ENCODE measurements at places on chromosomes 11 and 22. TPM values are rescaled to one million over a fixed set of nuclear protein-coding genes. Genes with fewer than 3 reads are reported as not detected.

The IGLL1 gene
- total RNA-seq: not detected

The SHANK3 gene
- 30.3 TPM for total RNA-seq

The KREMEN1 gene
- total RNA-seq: 23.6 TPM

The TRPM5 gene
- 4.9 TPM for total RNA-seq

The SPTY2D1 gene
- 16.4 TPM for total RNA-seq

The MYO7A gene
- 6.0 TPM for total RNA-seq

DNA sequence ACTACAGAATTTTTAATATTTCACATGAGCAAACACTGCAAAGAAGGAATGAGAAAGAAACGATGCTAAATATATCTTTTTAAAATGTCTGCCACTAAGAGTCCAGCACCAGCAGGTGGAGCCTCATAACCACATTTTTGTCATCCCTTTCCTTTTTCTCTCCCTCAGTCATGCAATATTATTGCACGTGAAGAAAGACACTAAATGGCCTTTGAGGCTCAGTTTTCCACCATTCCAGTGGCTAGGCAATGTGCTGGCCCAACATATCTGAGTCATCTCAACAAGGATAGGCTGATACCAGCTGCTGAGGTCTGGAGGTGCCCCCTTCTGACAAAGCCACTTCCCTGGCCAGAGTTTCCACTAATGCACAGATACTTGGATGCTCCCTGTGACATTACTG lies 1.8 kb downstream of the ALKBH8 start:
- peak; percentile 16 for DNase-seq

- no peak for DNase-seq
These were observed 12.5 kb downstream of the SCGB1A1 start for GRCh38 chr11:62431171-62431901.

DNA sequence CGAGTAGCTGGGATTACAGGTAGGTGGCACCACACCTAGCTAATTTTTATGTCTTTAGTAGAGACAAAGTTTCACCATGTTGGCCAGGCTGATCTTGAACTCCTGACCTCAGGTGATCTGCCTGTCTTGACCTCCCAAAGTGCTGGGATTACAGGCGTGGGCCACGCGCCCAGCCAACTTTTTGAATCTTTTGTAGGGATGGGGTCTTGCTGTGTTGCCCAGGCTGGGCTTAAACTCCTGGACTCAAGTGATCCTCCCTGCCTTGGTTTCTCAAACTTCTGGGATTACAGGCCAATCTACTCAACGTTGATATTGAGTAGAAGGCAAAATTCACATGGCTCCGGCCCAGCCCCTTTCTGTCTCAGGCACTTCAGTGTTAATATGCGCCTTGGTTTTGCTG lies 93.9 kb downstream of the MED15 start:
- DNase-seq: no peak

DNA sequence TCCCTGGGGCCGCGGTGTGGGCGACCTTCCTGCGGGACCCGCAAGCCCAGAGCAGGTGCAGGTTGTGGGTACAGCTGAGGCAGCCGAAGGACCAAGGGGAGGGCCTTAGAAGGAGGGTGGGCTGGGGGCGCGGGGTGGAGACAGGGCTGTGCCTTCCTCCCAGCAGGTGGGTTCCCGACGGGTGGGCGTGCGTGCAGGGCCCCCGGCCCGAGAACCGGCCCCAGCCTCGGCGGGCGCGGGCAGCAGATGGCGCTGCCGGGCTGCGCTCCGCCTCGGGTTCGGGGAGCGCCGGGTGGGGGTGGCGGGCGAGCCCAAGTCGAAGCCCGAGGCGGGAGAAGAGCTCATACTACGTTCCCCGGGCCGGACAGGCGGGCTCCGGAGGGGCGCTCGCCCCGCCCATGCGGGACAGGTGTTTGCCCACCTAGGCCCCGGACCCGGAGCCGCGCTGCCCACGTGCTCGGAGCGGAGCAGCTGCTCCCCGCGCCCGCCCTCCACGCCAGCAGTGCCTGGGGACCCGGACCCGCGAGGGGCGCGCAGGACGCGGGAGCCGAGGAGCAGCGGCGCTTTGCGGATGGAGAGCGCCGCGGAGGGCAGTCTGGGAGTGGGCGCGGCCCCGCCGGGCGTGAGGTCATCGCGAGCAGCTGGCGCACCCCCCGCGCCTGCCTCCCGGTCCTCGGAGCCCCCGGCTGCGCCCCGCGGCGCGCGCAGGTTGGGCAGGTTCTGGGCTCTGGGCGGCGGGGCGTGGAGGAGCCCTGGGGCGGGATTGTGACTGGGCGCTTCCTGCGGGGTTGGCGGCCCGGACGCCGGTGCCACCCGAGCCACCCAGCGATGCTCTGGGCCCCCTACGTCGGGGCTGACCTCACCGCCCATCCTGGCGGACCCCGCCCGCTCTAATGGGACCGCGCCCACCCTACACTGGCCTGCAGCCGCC lies 25.3 kb downstream of the DUSP8 start:
- peak; percentile 64 for DNase-seq

- no peak for DNase-seq
These were observed 194.1 kb upstream of the CCDC90B start for GRCh38 chr11:83480251-83480650.

GRCh38 chr22:21015466-21016006 lies 571 bp downstream of the P2RX6 start:
- DNase-seq: no peak

- no peak for DNase-seq
These were observed 110.2 kb downstream of the UVRAG start for GRCh38 chr11:75924966-75925784.

GRCh38 chr11:61141601-61142028 lies 19.6 kb downstream of the VPS37C start:
- DNase-seq: peak; percentile 93

- DNase-seq: no peak
These were observed 67.5 kb downstream of the C11orf58 start for GRCh38 chr11:16805938-16806337.

DNA sequence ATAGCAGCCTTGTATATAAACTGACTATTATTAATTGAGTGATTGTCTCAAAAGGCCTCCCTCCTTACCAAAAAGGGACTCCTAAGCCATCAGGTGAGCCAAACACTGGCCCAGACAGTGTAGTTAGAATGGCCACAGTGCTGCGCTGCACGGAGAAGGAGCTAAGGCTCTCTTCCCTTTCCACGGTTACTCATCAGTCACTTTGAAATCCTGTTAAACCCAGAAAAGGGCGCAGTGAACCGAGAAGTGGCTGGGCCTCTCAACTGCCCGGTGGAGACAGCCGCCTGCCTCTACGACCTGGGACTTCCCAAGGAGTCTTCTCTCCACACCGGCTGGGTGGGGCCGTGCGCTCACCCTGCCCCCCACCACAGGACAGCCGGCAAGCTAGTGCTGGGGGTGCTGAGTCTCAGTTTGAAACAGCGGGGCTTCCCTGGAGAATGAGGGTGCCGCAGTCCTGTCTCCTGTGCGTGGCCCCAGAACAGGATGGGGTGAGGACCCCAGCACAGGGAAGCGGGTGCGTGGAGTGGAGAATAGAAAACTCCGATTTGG lies 1.3 kb downstream of the MYH9 start:
- peak; percentile 69 for DNase-seq

DNA sequence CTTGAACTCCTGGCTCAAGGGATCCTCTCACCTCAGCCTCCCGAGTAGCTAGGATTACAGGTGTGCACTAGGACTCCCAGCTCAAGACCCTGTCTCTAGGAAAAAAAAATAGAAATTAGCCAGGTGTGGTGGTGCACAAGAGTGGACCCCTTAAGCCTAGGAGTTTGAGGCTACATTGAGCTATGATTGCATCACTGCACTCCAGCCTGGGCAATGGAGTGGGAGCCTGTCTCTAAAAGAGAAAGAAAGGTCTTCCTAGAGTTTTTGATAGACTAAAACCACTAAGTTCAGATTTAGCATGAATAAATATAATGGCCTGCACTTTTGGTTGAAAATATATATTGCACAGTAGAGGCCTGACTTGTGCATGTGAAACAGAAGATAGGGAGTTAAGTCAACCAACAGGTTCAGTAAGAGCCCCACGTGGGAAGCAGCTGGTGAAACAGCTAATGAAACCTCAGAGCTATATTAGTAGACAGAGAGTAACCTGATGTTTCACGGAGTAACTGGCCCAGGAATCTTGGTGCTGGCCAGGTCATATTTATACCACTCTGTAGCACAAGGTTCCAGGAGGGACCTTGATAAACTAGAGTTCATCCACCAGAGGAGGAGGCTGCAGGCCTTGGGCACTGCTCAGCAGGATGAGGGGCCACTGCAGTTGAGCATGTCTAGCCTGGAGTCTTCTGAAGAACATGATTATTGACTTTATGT lies 4.6 kb upstream of the MICAL3 start:
- peak; percentile 35 for DNase-seq

GRCh38 chr11:27022659-27023251 lies 17.9 kb upstream of the BBOX1 start:
- DNase-seq: no peak

- DNase-seq: no peak
These were observed 26.8 kb downstream of the CTR9 start for GRCh38 chr11:10777806-10778205.

- DNase-seq: no peak
These were observed 23.0 kb downstream of the RNF121 start for GRCh38 chr11:71951741-71952310.

DNA sequence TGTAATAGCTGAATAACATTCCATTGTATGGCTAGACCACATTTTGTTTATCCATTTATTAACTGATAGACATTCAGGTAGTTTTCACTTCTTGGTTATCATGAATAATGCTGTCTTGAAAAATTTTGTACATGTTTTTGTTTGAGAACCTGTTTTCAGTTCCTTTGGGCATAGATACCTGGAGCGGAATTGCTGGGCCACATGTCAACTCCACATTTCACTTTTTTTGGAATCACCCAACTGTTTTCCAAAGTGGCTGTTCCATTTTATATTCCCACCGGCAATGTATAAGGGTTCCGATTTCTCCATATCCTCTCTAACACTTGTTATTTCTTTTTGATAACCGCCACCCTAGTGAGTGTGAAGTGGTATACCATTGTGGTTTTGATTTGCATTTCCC lies 184.3 kb downstream of the LARGE1 start:
- no peak for DNase-seq

DNA sequence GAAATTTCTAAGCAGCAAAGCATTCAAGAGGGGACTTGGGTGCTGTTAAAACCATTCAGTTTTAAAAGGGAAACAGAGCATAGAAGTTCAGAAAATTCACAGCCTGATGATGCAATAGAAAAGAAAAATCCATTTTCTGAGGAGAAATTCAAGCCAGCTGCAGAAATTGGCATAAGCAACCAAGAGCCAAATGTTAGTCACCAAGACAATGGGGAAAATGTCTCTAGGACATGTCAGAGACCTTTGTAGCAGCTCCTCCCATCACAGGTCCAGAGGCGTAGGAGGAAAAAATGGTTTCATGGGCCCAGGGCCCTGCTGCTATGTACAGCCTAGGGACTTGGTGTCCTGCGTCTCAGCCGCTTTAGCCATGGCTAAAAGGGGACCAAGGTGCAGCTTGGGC lies 5.5 kb upstream of the IRAG1 start:
- DNase-seq: no peak

- no peak for DNase-seq
These were observed 1052.9 kb downstream of the NTM start for GRCh38 chr11:132423266-132423665.

GRCh38 chr11:45481026-45481425 lies 184.4 kb downstream of the CHST1 start:
- no peak for DNase-seq

- no peak for DNase-seq
These were observed 6.8 kb upstream of the OR2AT4 start for GRCh38 chr11:75103380-75104026.

DNA sequence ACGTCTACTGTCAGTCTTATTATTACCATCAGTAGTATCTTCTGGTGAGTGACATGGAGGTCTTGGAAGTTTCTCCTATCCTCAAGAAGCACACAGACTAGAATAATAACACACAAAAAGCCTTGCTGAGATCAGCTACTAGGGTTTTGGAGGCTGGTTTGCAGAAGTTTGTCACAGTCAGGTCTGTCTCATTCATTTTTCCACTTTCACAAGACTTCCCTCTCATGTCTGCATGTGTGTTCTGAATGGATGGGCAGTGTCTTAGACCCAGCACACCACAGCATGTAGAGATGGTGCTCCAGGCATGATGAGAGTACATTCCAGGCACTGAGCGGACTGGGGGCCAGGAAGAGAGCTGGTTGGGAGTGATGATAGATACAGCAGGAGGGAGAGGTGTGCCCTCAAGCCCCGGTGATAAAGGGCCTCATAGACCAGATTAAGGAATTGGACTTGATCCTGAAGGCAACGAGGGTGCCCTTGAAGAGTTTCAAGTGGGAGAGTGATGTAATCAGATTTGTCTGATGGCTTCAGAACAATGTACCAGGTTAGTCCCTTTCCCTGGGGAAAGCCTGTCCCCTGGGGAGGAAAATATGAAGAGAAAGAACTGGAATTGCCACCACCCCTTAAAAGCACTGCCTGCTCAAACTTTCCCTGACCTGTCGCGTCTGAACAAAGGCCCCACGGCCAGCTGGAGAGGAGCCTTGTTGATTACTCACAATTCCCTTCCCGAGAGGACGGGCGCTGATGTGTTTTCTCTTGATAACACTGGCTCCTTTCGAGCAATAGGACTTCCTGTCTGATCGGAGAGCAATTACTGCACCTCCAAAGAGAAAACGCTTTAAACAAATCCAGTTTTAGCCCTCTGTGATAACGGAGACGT lies 45.1 kb upstream of the LMO2 start:
- DNase-seq: peak; percentile 22

DNA sequence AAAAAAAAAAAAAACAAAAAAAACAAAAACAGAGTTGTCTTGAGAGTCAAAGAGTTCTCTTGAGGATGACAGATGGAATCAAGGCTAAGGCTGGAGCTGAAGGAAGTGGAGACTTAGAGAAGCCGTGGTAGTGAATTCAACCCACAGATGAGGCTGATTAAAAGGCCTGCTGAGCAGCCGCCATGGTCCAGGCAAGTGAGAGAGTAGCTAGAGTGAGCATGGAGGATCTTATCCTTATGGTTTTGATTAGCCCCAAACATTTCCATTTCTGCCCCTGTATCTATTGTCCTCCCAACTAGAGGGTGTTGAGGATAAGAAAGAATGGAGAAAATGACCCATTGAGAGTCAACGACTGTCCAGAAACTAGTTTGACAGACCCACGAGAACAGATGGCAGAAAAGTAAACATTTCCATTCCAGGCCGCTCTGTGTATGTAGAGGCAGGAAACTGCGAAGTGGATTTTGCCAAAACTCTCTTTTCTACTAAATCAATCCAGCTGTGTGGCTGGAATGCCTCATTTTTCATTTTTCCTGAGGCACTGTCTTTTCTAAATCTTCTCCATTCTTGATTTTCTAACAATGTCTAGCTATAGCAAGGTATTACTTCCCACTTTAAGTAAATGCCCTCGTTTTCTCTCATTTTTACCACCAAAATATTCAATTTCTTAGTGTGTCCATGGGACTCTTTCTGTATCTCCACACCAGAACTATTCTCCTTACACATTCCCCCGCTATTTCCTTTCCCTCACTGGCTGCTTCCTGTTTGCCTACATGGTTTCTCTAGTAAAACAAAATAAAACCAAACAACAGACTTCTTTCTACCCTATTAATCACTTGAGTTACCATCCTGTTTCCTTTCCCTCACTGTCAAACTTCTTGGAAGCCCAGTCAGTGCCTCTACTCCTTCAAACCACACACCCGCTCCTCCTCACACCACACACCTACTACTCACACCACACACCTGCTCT lies 5.4 kb upstream of the MMP8 start:
- DNase-seq: no peak

GRCh38 chr22:27512283-27512761 lies 289.2 kb downstream of the MN1 start:
- peak; percentile 43 for DNase-seq

Measured in transverse colon (tissue), 4 donors.